ENCODE measurements at places on chromosomes 2 and 18. TPM values are rescaled to one million over a fixed set of nuclear protein-coding genes. Genes with fewer than 3 reads are reported as not detected.

GRCh38 chr2:163213661-163214081 is 375.1 kb upstream of the KCNH7 start:
- no peaks in the 10 kb centered on the region for H3K36me3 ChIP-seq
- no peak for DNase-seq
- no peak overlapping the region for H3K4me3 ChIP-seq
- no peaks in the 10 kb centered on the region for H3K4me1 ChIP-seq

GRCh38 chr2:165697748-165698443 is 96.2 kb downstream of the GALNT3 start:
- DNase-seq, result no peak
- H3K27me3 ChIP-seq, result no peaks in the 10 kb centered on the region
- no peaks in the 10 kb centered on the region for H3K36me3 ChIP-seq
- H3K4me3 ChIP-seq, result no peak overlapping the region
- peaks cover 37% of the 10 kb centered on the region for H3K4me1 ChIP-seq

- no peaks in the 10 kb centered on the region for H3K4me1 ChIP-seq
- no peak overlapping the region for H3K4me3 ChIP-seq
- H3K27ac ChIP-seq, result no peak overlapping the region
- no peaks in the 10 kb centered on the region for H3K27me3 ChIP-seq
- DNase-seq, result no peak
Measured at GRCh38 chr2:52536929-52537460, 1230.6 kb upstream of the CHAC2 start.

Gene MARCHF7
- 142 TPM for total RNA-seq

- no peak overlapping the region for H3K27ac ChIP-seq
- H3K36me3 ChIP-seq, result no peaks in the 10 kb centered on the region
- DNase-seq, result no peak
- H3K27me3 ChIP-seq, result no peaks in the 10 kb centered on the region
- no peaks in the 10 kb centered on the region for H3K4me1 ChIP-seq
- no peak overlapping the region for H3K4me3 ChIP-seq
Measured at GRCh38 chr2:3689998-3690748, 13.2 kb upstream of the DCDC2C start.

DNA sequence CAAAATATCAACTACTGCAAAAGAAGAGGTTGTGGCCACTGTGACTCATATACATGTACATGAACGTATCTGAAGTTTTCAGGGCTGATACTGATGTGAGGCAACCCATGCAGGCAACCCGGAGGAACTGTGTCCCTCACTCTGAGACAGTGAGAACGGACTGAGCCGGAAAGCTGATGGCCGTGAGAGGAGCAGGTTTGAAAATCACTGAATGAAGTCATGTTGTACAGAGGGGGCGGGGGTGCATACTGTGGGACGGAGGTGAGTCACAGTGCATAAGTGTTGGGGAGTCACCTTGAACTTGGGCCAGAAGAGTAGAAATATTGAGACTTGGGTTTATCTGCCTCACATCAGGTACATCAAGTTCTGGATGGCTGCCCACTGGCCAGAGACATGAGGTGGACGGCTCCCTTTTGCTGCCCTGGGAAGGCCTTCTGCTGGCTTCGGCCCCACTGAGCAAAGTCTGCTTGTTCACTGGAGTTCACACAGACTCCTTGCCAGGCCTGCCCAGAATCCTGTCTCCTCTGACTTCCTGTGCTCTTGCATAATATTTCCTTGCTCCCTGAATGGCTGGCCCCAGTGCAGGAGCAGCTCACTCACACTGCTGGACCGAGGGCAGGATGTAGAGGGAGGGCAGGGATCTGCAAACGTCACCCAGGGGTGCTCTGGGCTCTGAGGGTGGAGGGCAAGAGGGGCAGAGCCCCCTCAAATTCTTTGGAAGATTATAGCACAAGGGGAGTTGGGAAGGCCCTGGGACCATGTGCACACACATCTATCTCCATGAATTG is 18.1 kb downstream of the EPAS1 start:
- no peak overlapping the region for H3K27ac ChIP-seq
- DNase-seq, result no peak
- peaks cover 2% of the 10 kb centered on the region for H3K4me1 ChIP-seq
- no peaks in the 10 kb centered on the region for H3K36me3 ChIP-seq
- no peaks in the 10 kb centered on the region for H3K27me3 ChIP-seq

Measured in GM23338 (cell line).